ENCODE measurements at places on chromosomes 16 and 17.

DNA sequence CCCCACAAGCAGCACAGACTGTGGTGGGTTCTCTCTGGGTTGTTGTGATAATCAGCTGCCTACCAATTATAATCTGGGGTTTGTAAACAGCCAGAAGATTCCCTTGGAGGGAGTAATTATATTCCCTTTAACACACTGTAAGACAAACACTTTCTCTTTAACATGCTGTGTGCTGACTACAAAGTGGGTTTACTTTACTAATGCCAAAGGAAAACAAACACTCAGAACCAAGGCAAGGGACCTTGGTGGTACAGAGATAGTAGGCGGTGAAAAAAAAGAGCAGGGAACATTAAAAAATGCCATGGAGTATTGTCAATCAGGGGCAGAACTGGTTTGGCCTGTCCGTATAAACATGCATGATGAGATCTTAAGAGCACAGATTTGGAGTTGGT, 3.0 kb upstream of the VAT1L start:
- no peak for DNase-seq

- no peak for DNase-seq
These were observed 27.4 kb upstream of the SSTR2 start for GRCh38 chr17:73137376-73137775.

- no peak for DNase-seq
These were observed at the start of gene RPAIN for GRCh38 chr17:5419959-5420653. Gene RPAIN, plus strand, starts transcription at chr17:5420182. Its CDS starts 29 bp downstream, at chr17:5420211.

GRCh38 chr17:10907370-10907769, 69.5 kb upstream of the PIRT start:
- DNase-seq = no peak

DNA sequence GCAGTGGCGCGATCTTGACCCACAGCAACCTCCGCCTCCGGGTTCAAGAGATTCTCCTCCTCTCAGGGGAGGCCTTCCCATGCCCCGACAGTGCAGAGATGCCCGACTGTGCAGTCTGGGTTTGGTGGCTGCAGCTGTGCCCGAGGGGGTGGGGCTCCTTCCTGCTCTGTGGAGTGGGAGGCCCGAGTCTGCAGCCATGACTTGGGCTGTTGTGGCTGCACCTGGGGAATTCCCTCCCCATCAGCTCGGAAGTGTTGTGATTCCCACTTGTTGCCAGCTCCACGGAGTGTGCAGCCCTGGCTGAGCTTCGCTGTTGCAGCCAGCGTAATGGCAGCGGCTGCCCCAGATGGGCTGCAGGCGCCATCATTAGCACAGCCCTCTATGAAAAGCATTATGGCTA, 66.4 kb upstream of the SMIM36 start:
- no peak for DNase-seq

DNA sequence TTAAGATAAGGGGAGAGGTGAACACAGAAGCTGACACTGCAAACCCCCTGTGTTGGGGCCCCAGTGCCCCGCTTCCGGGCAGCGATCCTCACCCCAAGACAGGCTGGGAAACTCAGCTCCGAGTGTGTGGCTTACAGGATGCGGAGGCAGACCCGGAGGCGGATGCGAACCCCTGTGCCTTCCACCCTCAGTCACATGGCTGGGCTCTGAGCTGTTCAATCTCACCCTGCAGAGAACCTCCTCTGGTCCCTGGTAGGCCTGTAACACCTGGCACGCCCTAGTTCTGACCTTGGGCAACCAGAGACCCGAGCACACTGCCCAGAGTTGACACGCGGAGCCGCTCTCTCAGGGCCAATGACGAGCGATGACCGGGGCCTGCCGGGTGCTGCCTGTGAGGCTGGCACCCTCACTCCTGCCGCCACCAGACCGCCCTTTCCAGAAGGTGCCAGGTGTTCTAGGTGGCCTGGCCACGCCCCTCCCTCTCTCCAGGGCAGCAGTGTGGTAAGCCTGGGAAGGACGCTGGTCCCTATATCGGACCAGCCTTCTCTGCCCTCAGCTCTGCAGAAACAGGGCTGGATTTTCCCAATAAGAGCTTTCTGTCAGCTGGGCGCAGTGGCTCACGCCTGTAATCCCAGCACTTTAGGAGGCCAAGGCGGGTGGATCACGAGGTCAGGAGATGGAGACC, 23.3 kb downstream of the MEAK7 start:
- no peak for DNase-seq

GRCh38 chr16:53898993-53899392, 195.0 kb downstream of the FTO start:
- no peak for DNase-seq
